A673 (cell line): ENCODE measurements at places on chromosomes 6 and 20. TPM values are rescaled to one million over a fixed set of nuclear protein-coding genes. Genes with fewer than 3 reads are reported as not detected.

CALHM5 gene
- 0.26 TPM in 2 replicates for total RNA-seq

GRCh38 chr6:13397359-13398068, 69.2 kb upstream of the TBC1D7 start:
- DNase-seq = no peak

- no peak for DNase-seq
These were observed 419.9 kb downstream of the HAO1 start for GRCh38 chr20:7520361-7520760.

BPIFB1 gene
- not detected in 2 replicates for total RNA-seq

DNA sequence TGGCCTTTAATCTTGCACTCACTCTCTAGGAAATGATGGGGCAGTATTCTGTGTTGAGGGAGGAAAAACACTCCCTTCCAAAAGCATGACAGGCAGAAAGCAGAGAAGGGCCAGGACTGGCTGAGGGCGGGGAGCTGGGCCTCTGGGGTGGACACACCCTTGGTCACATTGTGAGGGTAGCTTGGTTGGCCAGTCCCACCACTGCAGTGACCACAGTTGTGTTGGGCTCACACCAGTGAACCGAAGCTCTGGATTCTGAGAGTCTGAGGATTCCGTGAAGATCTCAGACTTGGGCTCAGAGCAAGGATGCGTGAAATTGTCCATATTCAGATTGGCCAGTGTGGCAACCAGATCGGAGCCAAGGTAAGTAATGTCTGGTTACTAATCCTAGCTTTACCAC, at the start of gene TUBB1:
Gene TUBB1, plus strand, starts transcription at position 213 of the 400 bp plus-strand sequence. Its CDS starts 94 bp downstream, at position 307.
- no peak for DNase-seq

PCIF1 gene
- 47.5 and 55.8 TPM in 2 replicates for total RNA-seq

MROH8 gene
- total RNA-seq = 1.6 and 2.0 TPM in 2 replicates

GRCh38 chr6:101066481-101066880, 185.4 kb upstream of the ASCC3 start:
- no peak for DNase-seq

MACROD2 gene
- 1.0 and 1.4 TPM in 2 replicates for total RNA-seq

ANKRD60 gene
- not detected in 2 replicates for total RNA-seq

DNA sequence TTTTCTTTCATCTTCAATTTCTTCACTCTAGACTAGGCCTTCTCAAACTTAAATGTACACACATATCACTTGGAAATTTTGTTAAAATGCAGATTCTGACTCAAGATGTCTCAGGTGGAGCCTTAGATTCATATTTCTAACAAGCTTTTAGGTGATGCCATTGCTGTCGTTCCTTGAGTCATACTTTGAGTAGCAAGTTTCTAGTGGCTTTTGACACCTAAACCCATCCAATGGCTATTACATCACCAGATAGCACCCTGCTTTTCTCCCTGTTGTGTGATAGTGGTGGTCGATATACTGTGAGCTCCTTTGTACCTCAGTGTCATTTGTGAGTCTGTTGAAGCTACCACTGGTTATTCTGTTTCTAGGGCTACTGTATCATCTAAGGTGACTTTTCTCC, 34.8 kb upstream of the BAG2 start:
- DNase-seq = no peak

- no peak for DNase-seq
These were observed at the start of gene MCHR2 for GRCh38 chr6:99993533-99994251. MCHR2 (minus strand) TSS chr6:99994223; CDS start chr6:99956147, 38,076 bp downstream.

SYCP2L gene
- total RNA-seq = 7.5 and 9.7 TPM in 2 replicates

GRCh38 chr6:154474648-154475428, 35.6 kb downstream of the CNKSR3 start:
- DNase-seq = no peak

GRCh38 chr6:139905404-139906052, 531.1 kb upstream of the CITED2 start:
- DNase-seq = no peak

LRRC1 gene
- 3.9 and 4.4 TPM in 2 replicates for total RNA-seq

SLC17A3 gene
- total RNA-seq = not detected in 2 replicates

RNF39 gene
- not detected in 2 replicates for total RNA-seq

PRRT1 gene
- 4.5 and 4.7 TPM in 2 replicates for total RNA-seq

- DNase-seq = no peak
These were observed 68.4 kb downstream of the EYA4 start for GRCh38 chr6:133309579-133309978.

- DNase-seq = peak; percentile 89
These were observed 838 bp upstream of the NKX2-2 start for GRCh38 chr20:21514553-21515251.

CEP43 gene
- 33.4 and 34.2 TPM in 2 replicates for total RNA-seq

BPIFB4 gene
- not detected in 2 replicates for total RNA-seq

GRCh38 chr6:118507636-118508035, 40.5 kb upstream of the PLN start:
- no peak for DNase-seq
